Activated T-helper 1 cell treated with anti-CD3 and anti-CD28 coated beads, Interleukin-12 subunit alpha, Interleukin-12 subunit beta, Interleukin-2, Interleukin-4 antibody, amounts not matched to agents 30 ng/mL and 10 ng/mL and 1 ng/mL, durations not matched to agents 14 hours and 24 hours and 36 hours (primary cell): ENCODE measurements at places on chromosomes 1 and 21. TPM values are rescaled to one million over a fixed set of nuclear protein-coding genes. Genes with fewer than 3 reads are reported as not detected.

The SPATA45 gene
- total RNA-seq: not detected in 2 replicates

The OR2W3 gene
- 0.22 TPM in 1 of 2 replicates, not detected in the other for total RNA-seq

The LRRC71 gene
- not detected in 2 replicates for total RNA-seq

The BCAN gene
- total RNA-seq: not detected in 2 replicates

The WNT3A gene
- not detected in 2 replicates for total RNA-seq

The CR1L gene
- not detected in 2 replicates for total RNA-seq

The SLC5A9 gene
- not detected in 2 replicates for total RNA-seq

The BCAR3 gene
- total RNA-seq: 0.29 and 1.1 TPM in 2 replicates

The STUM gene
- total RNA-seq: not detected in 2 replicates

DNA sequence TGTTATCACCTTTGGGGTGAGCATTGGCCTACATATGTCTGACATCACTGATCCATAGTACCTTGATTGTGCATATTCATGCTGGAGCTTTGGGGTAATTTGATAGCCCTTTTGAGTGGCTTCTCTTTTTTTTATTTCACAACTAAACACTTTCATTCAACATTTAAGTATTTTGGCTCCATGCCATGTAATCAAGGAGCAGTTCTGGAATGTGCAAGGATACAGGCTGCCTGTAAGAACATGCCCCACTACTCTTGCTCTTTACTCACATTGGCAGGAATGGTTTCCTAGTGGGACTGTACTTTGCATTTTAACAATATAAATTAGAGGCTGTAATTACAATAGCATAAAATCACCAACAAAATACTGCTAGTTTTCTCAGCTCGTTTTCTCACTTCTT lies 300.7 kb upstream of the SPAG17 start:
- DNase-seq: no peak

DNA sequence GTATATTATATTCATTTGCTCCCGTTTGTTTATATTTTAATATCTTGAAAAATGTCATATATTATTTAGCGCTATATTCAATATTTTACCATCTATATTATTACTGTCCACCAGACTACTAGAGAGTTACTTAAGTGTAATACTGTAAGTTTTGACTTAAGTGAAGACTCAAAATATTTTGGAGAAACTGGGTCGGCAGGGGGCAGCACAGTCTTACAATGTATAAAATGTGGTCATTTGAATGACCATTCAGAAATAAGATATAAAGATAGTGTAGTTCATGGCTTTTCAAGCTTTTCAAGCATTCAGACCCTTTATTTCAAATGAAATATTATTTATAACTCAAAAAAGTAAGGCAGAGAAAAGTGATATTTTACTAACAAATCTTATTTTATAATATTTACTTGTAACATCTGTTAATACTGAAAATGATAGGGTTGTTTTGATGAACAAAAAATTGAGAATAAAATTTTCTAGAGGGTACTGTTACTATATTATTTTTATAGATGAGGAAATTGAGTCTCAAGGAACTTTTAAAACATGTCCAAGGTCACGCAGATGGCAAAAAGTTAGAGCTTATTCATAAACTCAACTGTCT lies 89.0 kb upstream of the SERTAD4 start:
- no peak for DNase-seq

- DNase-seq: no peak
Measured at GRCh38 chr1:74504933-74505512, 7.4 kb downstream of the LRRC53 start.

GRCh38 chr1:247865416-247865815 lies 8.4 kb downstream of the TRIM58 start:
- no peak for DNase-seq

DNA sequence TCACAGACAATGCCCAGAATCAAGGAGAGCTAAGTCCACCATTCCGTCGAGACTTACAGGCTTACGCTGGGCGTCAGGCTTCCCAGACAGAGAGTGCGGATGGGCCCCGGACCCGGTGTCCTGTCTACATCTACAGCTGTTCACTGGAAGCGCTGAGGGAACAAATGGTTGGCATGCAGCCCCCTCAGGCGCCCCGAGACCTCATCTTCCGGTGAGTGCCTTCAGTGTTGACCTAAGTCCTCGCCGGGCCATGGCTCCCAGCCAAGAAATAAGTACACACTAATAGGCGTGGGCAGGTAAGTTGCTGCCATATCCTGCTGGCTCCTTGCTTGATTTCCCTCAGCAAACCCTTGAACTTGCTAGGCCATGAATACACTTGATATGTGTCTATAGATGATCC lies 26.2 kb downstream of the HYI start:
- DNase-seq: no peak

GRCh38 chr1:191350938-191351337 lies 807.3 kb upstream of the RGS18 start:
- DNase-seq: no peak

DNA sequence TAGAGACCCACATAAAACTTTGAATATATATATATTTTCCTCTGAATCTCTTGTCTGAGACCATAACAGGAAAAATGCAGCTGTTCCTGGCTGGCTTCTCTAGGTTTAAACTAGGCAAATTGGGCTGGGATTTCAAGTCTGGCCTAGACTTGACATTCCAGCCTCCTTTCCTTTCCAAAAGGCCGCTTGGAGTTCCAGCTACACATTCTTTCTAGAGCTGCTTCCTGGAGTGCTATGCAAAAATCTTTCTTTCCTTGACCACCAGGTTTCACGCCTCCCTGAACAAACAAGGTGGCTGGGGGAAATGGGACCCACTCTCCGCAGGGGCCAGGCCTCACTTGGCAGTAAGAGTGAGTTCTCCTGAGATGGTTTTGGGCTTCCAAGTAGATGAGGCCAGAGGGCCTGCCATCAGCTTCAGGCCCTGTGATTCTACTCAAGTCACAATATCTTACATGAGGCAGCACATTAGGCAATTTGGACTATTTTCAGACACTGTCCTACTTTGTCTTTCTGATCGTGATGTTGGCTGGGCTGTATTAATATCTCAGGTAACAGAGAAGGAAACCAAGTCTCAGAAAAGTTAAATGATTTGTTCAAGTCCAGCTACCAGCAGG lies 102.4 kb downstream of the FAM78B start:
- DNase-seq: no peak

DNA sequence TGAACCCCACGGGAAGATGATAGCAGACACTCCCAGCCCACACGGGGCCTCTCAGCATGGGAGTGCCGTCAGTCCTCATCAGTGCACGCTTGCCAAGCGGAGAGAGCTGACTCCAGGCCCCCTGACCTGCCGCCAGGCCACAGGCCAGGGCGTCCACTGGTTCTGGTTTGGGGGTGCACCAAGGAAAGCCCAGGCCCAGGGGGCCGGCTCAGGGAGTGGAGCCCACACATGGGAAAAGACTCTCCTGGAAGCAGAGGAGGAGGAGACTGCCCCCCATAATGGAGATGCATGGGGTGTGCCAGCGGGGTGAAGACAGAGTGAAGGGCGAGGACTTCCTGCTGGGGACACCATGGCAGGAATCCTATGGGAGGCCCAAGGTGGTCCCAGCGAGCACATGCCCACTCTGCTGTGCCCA lies 6.4 kb downstream of the TRIM11 start:
- no peak for DNase-seq

GRCh38 chr1:15836772-15837669 lies 10.5 kb upstream of the SPEN start:
- DNase-seq: peak; percentile 14

GRCh38 chr1:40301541-40302299 lies 15.4 kb downstream of the COL9A2 start:
- no peak for DNase-seq

DNA sequence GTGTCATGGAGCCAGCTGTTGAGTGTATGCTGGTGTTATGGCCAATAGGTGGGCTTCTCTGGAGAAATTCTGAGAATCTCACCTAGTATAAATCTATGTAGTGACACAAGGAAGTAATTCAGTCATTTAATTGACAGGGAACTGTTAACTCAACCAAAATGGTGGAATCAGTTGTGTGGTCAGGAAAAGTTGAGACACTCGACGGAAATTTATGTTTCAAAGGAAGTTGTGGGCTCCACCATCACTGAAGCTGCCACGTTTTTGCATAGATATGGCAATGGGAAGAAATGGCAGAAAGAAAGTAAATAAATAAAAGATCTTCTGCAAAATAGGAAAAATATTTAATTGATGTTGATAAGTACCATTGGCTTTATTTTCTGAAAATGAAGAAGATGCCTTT lies 84.5 kb downstream of the ATP6V1G3 start:
- no peak for DNase-seq

- no peak for DNase-seq
Measured at GRCh38 chr1:213332491-213332890, 281.4 kb downstream of the RPS6KC1 start.
